ENCODE measurements at places on chromosomes 4 and X.

GRCh38 chr4:42945874-42946273 is 53.4 kb downstream of the GRXCR1 start:
- no peak for DNase-seq

GRCh38 chr4:184814686-184815045 is 11.1 kb downstream of the ACSL1 start:
- peak; percentile 47 for DNase-seq

- no peak for DNase-seq
Observed at GRCh38 chr4:152927737-152928136, 8.4 kb upstream of the FHDC1 start.

DNA sequence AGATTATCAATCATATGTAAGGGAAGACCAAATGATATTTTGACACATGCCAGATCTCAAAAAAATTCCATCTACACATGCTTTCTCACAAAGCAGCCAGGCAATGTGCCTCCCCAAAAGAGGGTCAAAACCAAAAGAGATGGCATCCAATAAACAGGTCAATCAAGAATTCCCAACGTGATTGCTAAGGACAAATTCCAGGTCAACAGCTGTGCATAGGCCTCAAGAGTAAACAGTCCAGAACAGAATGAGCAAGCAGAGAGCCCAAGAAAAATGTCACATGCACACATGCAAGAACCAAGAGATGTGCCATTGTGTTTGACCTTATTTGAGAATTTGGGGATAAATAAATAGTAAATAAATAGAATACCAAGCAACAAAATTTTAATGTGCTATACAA is 136.7 kb downstream of the APBB2 start:
- no peak for DNase-seq

GRCh38 chrX:37613933-37614332 is 42.5 kb downstream of the LANCL3 start:
- no peak for DNase-seq

DNA sequence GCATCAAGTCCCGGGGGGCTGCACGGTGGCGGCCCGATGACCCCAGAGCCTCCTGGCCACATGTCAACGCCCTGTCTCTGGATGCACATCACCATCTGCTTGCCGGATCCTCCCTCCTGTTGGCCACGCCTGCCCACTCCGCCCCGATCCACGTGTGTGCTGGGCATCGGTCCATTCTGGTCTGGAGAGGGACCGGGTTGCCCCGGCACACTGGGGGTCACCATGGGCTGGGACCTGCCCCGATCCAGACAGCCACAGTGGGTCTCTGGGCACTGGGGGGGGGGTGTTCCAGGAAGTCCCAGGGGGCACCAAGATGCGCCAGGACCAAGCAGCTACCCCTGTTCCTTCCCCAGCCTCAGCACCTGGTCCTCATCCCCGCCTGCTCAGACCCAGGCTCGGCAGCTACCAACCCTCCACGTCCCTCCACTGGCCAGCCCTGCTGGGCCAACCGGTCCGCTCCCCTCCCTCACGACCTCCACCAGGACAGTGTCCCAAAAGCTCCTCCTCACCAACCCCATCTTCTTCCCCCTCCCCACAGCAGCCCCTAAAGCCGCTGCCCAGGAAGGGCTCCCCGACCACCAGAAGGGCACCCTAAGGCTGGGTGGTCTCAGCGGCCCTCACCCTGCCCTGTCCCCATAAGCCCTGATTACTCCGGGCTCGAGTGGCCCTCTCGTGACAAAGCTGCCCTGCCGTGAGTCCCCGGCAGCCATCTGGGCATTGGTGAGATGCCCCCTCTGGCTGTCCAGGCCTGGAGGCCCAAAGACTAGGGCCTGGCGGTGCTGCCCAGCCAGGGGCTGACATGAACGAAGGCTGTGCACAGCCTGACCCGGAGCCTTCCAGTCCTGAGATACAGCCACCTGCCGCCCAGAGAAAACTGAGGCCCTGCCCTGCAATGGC is 4.6 kb downstream of the CTBP1 start:
- DNase-seq = peak; percentile 28

GRCh38 chr4:185167234-185167633 is 24.2 kb downstream of the SLC25A4 start:
- no peak for DNase-seq

GRCh38 chrX:122087341-122087740 is 1039.9 kb downstream of the GLUD2 start:
- DNase-seq = no peak

- DNase-seq = no peak
Observed at GRCh38 chr4:175542786-175543185, 269.3 kb downstream of the GPM6A start.

GRCh38 chr4:2257361-2258081 is 4.4 kb downstream of the MXD4 start:
- DNase-seq = no peak

GRCh38 chr4:151717909-151718628 is 42.7 kb downstream of the GATB start:
- DNase-seq = no peak

GRCh38 chrX:14676431-14676830 is 147.1 kb downstream of the GLRA2 start:
- DNase-seq = no peak

DNA sequence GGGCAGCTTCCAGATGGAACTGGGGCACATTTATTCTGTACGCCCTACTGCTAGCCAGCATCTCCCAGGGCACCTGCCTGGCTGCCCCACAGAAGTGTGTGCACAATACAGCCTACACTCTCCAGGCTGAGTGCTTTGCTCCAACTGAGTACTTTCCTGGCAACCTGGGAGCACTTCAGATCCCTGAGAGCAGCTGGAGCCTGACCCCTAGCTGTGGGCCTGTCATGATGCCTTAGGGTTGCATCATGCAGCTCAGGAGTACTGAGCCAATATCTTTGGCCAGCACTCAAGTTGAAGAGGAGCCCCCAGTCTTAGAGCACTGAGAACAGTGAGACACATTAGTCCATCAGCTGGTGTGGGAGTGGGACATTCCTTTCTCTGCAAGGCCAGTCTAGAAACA is 321.9 kb downstream of the CFAP47 start:
- DNase-seq = no peak

DNA sequence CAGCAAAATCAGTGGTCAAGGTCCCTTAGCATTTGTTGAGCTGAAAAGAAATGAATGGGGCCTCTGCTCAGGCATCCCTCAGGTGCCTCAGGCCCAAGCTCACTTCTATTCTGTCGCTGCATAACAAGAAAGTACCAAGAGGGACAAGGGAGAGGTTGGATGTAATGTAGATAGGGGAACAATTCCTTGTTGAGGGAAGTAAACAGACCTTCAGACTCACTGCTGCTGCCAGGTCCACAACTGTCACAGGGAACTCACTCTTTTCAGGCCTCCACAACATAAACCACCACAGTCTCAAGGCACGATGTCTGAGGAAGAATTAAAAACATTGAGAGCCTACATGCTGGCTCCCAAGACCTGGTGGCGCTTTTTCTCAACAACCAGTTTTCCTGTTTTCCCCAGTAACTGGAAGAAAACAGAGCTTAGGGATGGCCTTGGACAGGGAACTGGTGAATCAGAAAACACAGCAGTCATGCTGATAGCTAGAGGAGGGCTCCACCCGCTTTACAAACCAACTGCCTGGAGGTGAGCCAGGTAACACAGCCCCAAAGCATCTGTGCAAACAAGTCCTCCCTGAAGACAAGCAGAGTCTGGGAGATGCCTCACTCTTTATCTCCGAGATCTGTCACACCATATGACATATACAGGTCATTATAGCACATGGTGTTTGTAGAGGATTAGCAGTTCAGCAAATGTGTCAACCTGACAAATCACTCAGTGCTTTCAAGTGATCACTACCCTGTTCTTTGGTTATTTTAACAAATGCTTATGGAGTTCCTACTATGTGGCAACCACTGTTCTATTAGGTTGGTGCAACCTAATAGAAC is 14.3 kb upstream of the AWAT1 start:
- peak; percentile 59 for DNase-seq

GRCh38 chr4:2742823-2743517 is 13.2 kb downstream of the TNIP2 start:
- DNase-seq = no peak

- no peak for DNase-seq
Observed at GRCh38 chr4:11214281-11214680, 214.4 kb downstream of the HS3ST1 start.

DNA sequence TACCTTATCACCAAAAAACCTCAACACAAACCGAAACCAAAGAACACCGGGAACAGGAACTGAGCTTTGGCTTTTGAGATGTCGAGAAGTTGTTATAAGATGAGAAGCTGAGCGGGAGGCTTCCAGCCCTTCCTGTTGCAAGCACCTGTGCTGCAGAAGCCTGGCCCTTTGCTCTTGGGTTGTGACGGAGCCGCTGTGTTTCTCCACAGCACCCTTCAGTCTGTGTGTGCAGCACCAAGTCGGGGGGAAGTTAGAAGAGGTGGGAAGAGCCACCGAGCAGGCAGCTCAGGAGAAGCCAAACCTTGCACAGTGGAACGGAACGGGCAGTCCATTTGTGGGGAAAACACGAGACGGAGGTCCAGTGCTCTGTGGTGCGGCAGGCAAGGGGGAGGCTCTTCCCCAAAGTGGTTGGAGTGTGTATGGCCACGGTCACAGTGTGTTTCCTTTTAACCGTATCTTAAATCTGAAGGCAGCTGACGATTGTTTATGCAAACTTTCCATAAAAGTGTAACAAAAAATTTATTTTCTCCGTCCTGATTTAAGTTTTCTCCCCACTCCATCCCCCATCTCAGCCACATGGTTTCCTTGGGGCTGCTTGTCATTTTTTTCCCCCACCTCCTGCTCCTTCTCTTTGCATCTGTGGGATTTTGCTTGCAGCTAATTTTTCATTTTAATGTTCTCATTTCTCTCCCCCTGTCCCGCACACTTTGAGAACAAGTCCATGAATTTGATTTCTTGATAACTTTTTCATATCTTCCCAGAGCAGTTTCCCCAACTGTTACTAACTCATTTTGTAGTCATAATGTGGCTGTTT is 123.7 kb downstream of the STOX2 start:
- DNase-seq = no peak

DNA sequence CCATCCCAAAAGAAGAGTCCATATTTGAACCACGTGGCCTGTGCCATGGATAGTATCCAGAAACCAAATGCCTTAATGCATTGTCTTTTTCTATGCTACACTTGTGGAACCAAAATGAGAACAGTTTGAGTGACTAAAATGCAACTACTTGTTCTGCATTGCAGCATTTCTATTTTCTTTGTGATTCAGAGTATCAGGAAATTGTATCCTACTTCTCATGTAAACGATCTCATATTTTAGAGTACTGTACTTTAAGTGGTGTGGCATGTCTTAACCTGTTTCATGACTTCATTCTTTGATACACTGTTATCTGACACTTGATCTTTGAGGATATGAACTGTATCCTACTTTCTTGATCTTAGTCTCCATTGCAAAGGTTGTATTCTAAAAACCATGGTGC is 167.2 kb upstream of the WDR1 start:
- no peak for DNase-seq

GRCh38 chr4:178387756-178388155 is 945.5 kb upstream of the AGA start:
- no peak for DNase-seq

DNA sequence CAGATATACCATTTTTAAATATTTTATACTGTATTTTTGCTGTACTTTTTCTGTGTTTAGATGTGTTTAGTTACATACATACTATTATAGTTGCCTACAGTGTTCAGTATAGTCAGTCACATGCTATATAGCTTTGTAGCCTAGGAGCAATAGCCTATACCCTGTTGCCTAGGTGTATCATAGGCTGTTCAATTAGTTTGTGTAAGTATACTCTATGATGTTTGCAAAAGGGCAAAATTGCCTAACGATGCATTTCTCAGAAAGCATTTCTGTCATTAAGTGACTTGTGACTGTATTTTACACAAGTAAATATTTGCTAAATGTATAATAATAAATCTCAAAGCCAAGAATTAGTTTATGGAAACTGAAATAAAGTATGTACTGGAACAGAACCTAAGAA is 9.5 kb downstream of the ETFDH start:
- no peak for DNase-seq

- peak; percentile 26 for DNase-seq
Observed at GRCh38 chr4:118942465-118942864, 53.8 kb downstream of the SYNPO2 start.

GRCh38 chrX:132063862-132064261 is 40.8 kb downstream of the STK26 start:
- DNase-seq = no peak

DNA sequence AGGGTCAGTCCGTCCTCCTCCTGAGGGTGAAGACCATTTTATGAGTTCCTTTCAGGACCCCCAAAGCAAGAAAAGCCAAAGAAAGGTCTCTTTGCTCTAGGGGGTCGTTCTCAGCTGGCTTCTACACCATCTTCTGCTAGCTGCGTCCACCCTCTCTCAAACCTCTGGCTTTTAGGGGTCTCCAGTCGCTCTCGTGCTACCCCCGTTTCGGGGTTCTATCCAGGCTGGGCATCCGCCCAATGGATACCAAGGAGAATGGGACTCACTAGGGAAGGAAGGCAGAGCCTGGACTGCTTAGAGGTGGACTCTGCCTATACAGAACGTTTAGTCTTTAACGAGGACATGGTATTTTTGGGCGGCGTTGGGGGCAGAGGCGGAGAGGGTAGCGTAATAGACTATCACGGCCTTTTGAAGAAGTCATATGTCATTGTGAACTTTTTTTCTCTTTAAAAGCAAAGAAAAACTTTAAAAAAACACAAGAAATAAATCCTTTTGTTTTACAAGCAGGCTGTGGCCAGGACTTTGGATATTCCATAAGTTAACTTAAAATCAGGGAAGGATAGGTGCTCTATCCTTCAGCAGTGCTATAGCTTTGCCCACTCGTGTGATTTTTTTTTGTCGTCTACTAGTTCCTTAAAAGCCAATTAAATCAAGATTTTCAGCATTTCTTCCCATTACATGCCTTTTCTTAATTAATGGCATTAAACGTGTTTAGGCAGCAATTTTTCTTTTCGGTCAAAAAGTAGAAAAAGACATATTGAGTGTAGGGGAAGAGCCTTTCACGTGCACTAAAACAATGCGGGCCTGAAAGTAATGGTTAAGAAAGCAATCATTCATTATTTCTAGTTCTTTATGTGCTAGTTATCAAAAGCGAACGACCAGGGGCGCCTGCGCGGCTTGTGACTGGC is 7.2 kb upstream of the PITX2 start:
- no peak for DNase-seq

- no peak for DNase-seq
Observed at GRCh38 chr4:144371485-144371884, 231.0 kb upstream of the GYPA start.

DNA sequence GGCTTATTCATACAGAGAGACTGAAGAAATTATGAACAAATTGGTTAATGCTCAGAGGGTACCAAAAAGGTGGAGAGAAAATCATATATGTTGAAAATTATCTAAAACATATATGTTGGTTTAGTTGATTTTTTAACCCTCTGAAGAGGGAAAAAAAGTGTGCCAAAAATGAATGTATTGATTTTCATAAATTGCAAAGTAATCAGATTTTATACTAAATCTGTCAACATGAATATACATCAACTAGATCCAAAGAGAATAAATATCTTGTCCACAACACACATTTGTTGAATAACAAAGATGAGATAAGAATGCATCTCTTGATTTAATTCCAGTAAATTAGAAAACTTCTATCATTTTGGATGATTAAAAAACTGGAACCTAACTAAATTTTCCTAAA is 125.3 kb upstream of the TACR3 start:
- DNase-seq = no peak

GRCh38 chr4:66372706-66373105 is 702.4 kb upstream of the EPHA5 start:
- no peak for DNase-seq

GRCh38 chr4:184473499-184474262 is 669 bp downstream of the IRF2 start:
- DNase-seq = peak; percentile 70

GRCh38 chr4:134499074-134499473 is 297.5 kb upstream of the PABPC4L start:
- DNase-seq = no peak

GRCh38 chr4:15665753-15666365 is 10.7 kb upstream of the FBXL5 start:
- peak; percentile 69 for DNase-seq
